Mucosa of descending colon (tissue), 3 donors: ENCODE measurements at places on chromosomes 3 and 15.

- DNase-seq = no peak
These were observed 49.1 kb downstream of the HCN4 start for GRCh38 chr15:73319460-73320245.

DNA sequence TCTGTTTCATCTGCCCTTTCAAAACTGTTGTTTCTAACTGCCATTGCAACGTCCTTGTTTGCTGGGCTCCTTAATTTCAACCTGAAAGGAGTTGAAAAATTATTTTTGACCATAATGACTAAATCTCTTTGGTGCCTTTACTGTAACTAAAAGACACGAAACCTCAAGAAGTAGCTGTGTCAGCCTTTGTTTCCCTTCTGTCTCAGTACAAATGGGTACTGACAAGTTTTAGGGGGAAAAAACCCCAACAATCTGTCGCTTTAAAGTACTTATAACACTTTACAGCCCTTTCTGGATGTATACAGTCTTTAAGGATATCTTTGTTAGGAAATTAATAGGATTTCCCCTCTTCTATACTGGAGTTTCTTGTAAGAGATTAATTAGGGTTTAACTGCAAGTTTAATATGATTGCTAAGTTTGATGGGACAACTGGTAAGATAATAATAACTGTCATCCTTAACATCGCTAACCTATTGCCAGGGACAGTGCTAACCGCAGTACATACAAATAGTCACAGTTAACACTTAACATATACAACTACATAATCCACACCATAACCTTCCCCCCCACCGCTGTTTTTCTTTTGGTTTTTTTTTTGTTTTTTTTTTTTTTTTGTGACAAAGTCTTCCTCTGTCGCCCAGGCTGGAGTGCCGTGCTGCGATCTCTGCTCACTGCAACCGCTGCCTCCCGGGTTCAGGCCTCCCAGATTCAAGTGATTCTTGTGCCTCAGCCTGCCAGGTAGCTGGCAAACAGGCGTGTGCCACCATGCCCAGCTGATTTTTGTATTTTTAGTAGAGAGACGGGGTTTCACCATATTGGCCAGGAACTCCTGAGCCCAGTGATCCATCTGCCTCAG lies 1.7 kb downstream of the GXYLT2 start:
- no peak for DNase-seq

DNA sequence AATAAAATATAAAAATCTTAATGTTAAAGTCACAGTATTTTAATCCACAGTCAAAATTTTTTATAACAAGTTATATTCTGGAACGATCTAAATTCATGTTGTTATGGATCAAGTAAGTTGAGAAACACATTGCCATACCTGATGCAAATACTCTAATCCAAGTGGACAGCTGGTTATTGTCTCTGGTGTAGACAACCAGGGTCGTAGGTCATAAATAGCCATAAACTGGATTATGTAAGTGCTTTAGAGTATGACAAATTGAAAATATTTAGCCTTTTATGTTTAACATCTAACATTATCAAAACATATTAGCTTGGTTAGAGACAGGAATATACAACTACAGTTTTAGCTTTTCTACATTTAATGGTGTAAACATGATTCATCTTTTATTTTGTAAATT lies 53.0 kb downstream of the PLSCR2 start:
- DNase-seq = no peak

GRCh38 chr3:159987291-159987711 lies 1.3 kb upstream of the IL12A start:
- DNase-seq = no peak

GRCh38 chr3:43296565-43296964 lies 10.2 kb downstream of the SNRK start:
- no peak for DNase-seq

- DNase-seq = no peak
These were observed 17.7 kb upstream of the SLMAP start for GRCh38 chr3:57738391-57738790.

- DNase-seq = no peak
These were observed 630 bp downstream of the ATP6V1A start for GRCh38 chr3:113747283-113748046.

GRCh38 chr3:194089357-194090177 lies 46.4 kb upstream of the HES1 start:
- DNase-seq = no peak

DNA sequence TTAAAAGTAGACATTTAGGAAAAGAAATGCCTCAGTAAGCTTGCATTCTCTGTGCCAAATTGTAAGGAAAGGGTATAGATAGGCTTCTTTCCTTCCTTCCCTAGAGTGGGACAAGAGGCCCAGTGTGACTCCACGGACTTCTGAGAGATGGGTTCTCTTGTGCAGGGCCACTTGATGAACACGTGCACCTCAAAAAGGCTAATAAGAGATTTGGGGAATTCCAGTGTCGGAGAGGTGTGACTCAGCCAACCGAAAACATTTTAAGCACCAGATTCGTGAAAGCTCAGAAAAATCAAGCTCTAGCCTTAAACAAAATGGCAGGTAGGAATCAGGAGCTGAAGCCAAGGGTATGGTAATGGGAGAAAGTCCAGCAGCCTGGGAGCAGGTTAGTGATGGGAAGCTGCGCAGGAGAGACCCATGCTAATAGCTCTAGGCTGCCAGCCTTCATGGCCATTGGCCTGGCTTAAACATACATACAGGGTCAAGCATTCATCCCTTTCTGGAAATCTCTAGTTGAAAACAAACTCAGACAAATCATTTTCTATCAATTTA lies 56.2 kb downstream of the SV2B start:
- no peak for DNase-seq
